ENCODE measurements at places on chromosomes 6 and 20.

DNA sequence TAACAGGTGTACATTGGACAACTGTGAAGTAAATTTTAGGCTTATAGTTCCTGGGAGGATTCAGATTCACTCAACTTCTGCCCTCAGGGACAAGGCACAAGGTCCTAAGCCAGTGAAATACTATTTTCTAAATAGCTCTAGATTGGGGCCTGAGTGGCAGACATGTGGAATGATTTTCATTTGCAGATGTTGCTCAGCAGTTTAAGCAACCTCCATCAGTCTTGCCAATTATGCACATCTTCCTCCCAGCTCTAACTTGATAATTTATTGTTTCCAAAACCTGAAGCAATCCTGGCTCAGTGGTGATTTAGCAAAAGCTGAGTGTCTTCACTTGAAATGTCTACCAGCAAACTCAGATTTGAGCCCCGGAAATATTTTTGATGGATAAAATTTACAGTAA lies 116.2 kb downstream of the SCP2D1 start:
- no peak for DNase-seq

DNA sequence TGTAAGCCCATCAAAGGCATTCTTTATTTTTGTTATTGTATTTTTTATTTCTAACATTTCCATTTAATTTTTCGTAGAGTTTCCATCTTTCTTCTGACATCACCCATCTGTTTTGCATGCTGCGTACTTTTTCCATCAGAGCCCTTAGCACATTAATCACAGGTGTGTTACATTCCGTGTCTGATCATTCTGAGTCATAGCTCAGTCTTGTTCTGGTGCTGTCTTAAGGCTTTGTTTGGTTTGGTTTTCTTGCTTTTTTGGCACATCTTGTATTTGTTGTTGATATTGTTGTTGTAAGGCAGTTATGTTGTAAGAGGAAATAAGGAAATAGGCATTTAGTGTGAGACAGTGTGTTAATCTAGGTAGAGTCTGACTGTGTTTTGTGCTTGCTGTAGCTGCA lies 214.6 kb upstream of the CDH4 start:
- DNase-seq: no peak

GRCh38 chr6:37556881-37557644 lies 57.4 kb upstream of the CCDC167 start:
- no peak for DNase-seq

GRCh38 chr6:126180585-126180984 lies 159.3 kb upstream of the CENPW start:
- DNase-seq: peak; percentile 41

DNA sequence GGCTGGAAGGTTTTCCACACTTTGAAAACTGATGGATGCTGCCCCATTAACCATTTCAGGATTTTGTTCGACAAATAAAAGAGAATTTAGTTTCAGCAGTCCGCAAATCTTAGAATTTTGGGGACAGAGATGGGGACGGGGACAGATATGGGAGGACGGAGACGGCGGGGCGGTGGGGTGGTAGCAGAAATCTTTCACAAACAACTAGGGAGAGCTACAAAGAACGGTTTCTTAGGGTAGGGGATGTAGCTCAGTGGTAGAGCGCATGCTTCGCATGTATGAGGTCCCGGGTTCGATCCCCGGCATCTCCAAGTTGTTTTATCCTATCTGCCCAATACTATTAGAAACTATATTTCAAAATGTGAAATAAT lies 15.1 kb downstream of the HMGN4 start:
- DNase-seq: peak; percentile 84

- DNase-seq: no peak
These were observed 271.9 kb upstream of the AGPAT4 start for GRCh38 chr6:161545741-161546140.

GRCh38 chr20:37240337-37241067 lies 21.1 kb downstream of the GHRH start:
- DNase-seq: no peak

DNA sequence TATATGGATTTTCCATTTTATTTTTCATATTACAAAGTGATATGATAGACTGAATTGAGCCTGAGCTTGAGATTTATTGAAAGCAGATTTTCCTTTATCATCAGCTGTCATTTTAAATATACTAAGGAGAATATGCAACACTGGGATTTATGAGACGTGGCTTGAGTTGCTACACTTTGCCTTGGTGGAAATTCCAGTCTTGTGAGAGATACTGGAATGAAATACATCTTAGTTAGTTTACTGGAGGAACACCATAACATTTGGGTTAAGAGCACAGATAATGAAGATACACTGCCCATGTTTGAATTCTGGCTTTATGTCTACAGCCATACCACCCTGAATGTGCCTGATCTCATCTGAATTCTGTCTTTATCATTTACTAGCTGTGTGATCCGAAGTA lies 86.5 kb upstream of the IFNGR1 start:
- no peak for DNase-seq

DNA sequence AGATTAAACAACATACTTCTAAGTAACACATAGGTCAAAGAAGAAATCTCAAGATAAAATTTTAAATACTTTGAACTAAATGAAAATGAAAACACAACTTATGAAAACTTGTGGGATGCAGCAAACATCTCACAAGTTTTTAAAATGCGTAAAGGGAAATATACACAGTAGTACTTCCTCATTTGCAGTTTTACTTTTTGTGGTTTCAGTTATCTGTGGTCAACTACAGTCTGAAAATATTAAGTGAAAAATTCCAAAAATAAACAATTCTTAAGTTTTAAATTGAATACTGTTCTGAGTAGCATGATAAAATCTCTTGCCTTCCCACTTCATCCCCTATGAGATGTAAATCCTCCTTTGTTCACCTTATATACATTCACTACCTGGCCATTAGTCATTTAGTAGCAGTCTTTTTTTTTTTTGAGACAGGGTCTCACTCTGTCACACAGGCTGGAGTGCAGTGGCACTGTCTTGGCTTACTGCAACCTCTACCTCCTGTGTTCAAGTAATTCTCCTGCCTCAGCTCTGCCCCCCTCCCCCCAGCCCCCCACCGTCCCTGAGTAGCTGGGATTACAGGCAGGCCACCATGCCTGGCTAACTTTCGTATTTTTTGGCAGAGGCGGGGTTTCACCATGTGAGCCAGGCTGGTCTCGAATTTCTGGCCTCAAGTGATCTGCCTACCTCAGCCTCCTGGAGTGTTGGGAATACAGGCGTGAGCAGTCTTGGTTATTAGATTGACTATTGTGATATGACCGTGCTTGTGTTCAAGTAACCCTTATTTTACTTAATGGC lies 154.6 kb upstream of the AHI1 start:
- DNase-seq: no peak

- no peak for DNase-seq
These were observed 80.5 kb upstream of the FRMD1 start for GRCh38 chr6:168159506-168159905.

- DNase-seq: peak; percentile 68
These were observed 4.6 kb upstream of the SOX18 start for GRCh38 chr20:64053841-64054661.

GRCh38 chr6:52635049-52635577 lies 35.8 kb upstream of the TMEM14A start:
- DNase-seq: no peak

- no peak for DNase-seq
These were observed 255.4 kb downstream of the TBX18 start for GRCh38 chr6:84508981-84509380.

- DNase-seq: no peak
These were observed 33.3 kb upstream of the LAMA4 start for GRCh38 chr6:112287577-112288225.

DNA sequence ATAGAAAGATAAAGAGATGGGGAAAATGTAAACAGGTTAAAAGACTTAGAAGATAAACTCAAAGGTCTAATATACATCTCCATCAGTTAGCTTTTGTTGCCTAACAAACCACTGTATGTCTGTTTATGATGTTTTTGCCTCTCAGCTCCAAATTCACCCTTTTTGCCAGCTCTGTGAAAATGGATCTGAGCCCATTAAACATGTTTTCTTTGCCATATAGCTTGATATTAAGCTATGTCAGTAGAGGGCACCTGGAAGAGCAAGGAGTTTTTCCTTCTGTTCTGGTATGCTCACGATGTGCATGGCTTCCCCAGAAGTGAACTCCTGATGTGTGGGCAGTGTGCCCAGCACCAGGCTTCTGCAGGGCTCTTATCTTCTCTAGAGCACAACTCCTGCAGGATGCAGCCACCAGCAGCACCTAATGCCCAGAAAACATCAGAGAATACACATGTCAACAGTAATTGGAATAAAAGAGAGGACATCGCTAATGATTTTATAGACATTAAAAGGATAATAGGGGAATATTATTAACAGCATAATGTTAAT lies 14.6 kb upstream of the SNX9 start:
- no peak for DNase-seq

- DNase-seq: no peak
These were observed 167.3 kb upstream of the AKIRIN2 start for GRCh38 chr6:87869064-87869905.

GRCh38 chr6:148620579-148621298 lies 126.1 kb upstream of the UST start:
- no peak for DNase-seq

- no peak for DNase-seq
These were observed 14.7 kb downstream of the DNAAF9 start for GRCh38 chr20:3392756-3393155.

- peak; percentile 27 for DNase-seq
These were observed 36.3 kb downstream of the ROS1 start for GRCh38 chr6:117389227-117390057.

DNA sequence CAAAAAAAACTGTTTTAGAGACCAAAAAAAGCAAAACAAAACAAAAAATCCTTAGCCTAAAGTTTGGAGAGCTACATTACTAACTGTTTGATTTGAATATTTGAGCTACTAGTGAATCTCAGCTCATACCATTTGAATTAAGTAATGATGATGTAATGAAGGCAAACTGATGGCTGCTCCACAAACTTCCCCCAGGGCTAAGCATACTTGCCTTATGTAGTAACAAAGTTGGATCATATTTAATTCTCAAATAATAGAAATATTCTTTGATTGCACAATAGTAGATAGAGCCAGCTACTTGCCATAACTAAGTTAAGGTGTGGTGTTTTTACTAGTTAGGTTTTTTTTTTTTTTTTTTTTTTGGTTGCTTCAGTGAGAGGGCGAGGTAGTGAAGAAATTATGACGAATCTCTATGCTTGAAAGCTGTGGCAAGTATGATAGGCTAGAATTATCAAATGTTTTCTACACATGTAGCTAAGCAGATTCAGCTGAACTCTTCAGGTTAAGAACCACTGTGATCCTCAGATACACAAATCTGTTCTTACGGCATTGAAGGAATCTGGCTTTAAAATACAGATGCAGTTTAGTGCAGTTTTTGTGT lies 2.9 kb downstream of the RAB32 start:
- peak; percentile 28 for DNase-seq

DNA sequence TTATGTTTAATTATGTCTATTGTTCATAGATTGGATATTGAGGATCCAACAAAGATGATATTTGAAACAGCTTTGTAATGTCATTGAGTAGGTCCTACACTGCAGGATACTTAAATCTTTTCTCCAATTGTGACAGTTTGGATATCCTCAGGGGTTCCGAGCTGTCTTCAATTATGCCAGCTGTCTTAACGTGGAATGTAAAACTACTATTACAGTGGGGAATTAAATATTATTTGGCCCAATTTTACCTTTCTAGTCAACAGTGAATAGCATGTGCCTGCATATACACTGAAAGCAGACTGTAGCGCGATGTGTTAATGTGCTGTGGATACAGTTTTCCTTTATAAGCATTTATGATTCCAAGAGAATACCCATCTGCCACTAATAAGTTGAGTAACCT lies 156.9 kb downstream of the GRIK2 start:
- DNase-seq: no peak

DNA sequence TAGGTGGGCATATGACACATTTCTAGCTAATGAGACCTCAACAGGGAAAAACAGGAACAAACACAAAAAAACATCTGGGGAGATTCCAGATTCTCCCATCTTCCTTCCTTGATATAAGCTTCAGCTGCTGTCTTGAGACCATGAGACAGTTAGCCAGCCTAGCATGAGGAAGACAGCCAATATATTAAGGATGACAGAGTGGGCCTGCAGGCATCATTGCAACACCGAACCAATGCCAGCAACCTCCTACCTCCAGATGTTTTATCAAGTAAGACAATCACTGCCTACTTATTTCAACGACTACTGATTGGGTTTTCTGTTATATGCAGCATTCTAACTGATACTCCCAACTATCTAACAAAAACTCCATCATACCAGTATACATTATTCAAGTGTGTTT lies 119.0 kb downstream of the ISM1 start:
- DNase-seq: no peak

- DNase-seq: no peak
These were observed 43.2 kb downstream of the NCOA3 start for GRCh38 chr20:47544852-47545251.

GRCh38 chr6:24536466-24536865 lies 41.7 kb downstream of the ALDH5A1 start:
- no peak for DNase-seq

DNA sequence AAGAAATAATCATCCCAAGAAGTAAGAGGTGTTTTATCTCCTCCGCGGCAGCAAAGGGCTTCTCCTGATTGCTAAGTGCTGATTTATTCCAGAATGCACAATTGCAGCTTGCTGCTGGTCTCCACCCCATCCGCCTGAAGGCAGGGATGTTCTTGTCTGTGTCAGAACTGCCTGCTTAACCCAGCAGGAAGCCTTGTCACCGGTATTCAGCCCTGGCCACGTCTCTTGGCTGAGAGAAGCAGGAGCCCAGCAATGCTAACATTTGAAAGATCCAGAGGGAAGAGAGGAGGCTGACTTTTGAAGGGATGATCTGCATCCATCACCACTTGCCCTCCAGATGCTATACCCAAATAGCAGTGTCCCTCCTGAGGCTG lies 4.2 kb downstream of the SCML4 start:
- DNase-seq: no peak

GRCh38 chr20:59518881-59519706 lies 85.2 kb upstream of the PHACTR3 start:
- peak; percentile 67 for DNase-seq

- no peak for DNase-seq
These were observed 5.5 kb downstream of the FOXQ1 start for GRCh38 chr6:1317302-1317815.

- no peak for DNase-seq
These were observed 151.5 kb upstream of the PHACTR3 start for GRCh38 chr20:59452856-59453255.

- peak; percentile 40 for DNase-seq
These were observed 46.4 kb downstream of the MOCS1 start for GRCh38 chr6:39887692-39888450.

GRCh38 chr6:13586603-13587542 lies 12.5 kb downstream of the SIRT5 start:
- no peak for DNase-seq

- DNase-seq: peak; percentile 30
These were observed 41.3 kb downstream of the PCNA start for GRCh38 chr20:5078399-5078958.

- no peak for DNase-seq
These were observed 178.1 kb downstream of the RIMS1 start for GRCh38 chr6:72064399-72064975.

DNA sequence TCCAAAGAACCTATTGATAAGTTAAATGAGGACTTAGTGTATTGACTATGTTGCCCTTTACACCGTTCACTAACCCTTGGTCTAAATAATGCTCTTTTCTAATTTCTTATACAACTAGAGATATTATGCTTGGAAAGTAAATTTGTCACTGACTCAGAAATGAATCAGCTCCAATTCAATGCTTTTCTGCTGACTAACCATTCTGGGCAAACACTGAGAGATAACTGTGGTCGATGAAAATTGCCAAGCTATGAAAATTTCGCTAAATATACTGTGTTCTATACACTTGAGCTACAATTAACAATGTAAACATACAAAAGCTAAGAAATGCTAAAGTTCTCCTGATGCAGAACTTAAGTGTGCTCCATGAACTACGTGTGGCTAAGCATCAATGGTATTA lies 23.1 kb upstream of the FBXO9 start:
- DNase-seq: no peak
